ENCODE measurements at places on chromosomes 6 and 20.

- no peak for DNase-seq
Measured at GRCh38 chr6:72466971-72467566, 154.8 kb upstream of the KCNQ5 start.

DNA sequence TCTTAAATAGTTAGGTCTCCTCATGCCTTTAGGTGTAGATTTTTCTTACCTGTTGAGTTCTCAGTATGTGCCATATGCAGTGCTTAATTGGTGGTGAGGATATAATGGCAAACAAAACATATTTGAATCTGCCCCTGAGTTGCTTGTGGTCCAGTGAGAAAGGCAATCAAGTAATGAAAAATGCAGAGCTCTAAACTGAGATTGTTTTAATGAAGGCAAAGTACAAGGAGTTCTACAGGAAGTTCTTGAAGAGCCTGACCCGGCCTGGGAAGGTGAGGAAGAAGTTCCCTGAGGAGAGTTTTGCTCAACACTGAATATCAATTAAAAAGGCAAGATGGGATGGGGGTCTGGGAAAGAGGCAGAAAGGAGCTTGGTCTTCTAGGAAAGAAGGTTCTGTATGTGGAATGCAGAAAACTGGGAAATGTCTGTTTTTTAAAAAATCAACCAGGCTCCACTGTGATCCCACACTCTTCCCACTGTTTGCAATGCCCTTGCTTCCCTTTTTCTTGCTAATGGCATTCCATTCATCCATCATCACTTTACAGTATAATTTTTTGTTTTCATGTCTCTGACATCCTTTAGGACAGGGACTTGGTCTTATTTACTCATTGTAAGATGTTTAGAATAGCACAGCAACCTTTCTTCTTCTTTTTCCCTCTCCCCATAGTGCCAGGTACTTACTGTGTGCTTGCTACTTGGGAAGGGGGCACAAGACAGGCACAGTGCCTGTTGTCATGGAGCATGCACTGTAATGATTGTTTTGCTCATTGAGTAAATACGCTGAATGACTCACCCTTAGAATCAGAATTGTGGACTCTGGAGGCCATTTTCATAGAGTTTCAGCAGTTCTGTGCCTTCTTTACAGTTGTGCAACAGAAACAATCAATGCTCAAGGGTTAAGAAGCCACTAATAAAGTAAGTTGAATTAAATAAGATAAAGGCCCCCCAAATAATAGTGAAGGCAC lies 64.3 kb downstream of the ANKS1A start:
- DNase-seq = peak; percentile 24

- no peak for DNase-seq
Measured at GRCh38 chr6:12103158-12103557, 91.0 kb downstream of the HIVEP1 start.

DNA sequence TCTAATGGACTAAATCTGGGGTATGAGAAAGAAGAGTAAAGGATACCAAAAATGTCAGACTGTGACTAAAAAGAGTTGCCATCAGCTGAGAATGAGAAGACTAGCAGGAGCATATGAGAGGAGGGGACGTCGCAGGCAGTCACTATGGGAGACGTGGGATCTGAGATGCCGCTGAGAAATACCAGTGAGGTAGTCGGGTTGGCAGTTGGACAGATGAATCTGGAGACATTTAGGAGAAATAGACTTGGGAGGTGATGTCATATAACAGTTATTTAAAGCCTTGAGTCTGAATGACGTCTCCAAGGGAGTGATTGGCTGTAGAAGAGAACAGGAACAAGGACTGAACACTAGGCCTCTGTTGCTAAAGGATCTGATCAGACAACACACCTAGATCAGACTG lies 51.5 kb upstream of the TRIM26 start:
- DNase-seq = no peak

- no peak for DNase-seq
Measured at GRCh38 chr20:7272512-7272911, 505.0 kb downstream of the BMP2 start.

Data from NCI-H510A (cell line).